ENCODE measurements at places on chromosomes 1 and 21.
A peak's percentile ranks its signal among the peaks of the same experiment; 100 is the strongest.

DNA sequence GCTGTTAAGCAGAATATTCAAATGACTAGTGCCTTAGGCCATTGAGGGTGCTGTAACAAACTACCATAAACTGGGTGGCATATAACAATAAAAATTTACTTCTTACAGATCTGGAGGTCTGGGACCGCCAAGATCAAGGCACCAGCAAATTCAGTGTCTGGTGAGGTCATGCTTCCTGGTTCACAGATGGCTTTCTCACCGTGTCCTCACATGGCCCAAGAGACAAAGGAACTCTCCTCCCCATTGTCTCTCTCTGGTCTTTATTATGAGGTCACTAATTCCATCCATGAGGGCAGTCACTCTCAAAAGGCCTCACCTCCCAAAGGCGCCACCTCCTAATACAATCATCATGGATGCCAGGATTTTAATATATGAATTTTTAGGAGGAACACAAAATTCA lies 127.3 kb downstream of the GABPA start:
- H3K4me1 ChIP-seq, result peaks cover 8% of the 10 kb centered on the region
- H3K36me3 ChIP-seq, result no peaks in the 10 kb centered on the region
- DNase-seq, result no peak
- H3K27me3 ChIP-seq, result peaks cover 16% of the 10 kb centered on the region
- no peak overlapping the region for H3K4me3 ChIP-seq

DNA sequence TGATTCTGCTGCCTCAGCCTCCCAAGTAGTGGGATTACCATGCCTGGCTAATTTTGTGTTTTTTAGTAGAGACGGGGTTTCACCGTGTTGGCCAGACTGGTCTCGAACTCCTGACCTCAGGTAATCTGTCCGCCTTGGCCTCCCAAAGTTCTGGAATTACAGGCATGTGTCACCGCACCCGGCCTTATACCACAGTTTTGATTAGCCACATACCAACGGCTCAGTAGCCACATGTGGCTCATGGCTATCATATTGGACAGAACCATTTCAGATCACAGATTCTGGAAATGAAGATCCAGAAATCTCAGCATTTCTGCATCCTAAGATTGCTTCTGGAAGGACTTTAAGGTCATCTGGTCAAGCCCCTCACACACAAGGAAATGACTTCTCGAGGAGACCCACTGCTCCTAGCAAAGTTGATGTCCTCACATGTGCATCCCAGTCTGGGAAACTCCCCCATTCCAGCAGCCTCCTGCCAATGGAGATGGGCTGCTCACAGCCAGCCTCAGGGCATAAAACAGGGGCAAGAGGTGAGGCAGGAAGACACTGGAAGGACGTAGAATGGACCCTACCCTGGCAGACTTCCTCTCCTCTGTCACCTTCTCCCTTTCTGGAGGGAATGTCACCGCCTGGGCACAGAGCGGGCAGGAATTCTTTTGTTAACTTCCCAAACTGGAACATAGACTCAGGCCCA lies 17.5 kb upstream of the CITED4 start:
- no peak overlapping the region for H3K4me3 ChIP-seq
- H3K27ac ChIP-seq, result no peak overlapping the region
- H3K27me3 ChIP-seq, result peaks cover 14% of the 10 kb centered on the region
- peaks cover 25% of the 10 kb centered on the region for H3K4me1 ChIP-seq
- DNase-seq, result no peak

DNA sequence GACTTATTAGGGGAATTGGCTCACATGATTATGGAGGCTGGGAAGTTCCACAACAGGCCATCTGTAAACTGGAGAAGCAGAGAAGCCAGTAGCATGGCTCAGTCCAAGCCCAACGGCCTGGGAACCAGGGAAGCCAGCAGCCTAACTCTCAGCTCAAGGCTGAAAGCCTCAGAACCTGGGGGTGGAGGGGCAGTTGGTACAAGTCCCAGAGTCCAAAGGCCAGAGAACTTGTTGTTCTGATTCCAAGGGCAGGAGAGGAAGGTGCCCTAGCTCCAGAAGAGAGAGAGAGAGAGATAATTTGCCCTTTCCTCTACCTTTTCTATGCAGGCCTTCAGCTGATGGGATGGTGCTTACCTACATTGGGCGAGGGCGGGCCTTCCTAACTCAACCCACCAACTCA lies 55.3 kb downstream of the MAN1C1 start:
- no peak for DNase-seq
- H3K4me1 ChIP-seq, result peaks cover 44% of the 10 kb centered on the region
- peaks cover 76% of the 10 kb centered on the region for H3K27me3 ChIP-seq
- H3K27ac ChIP-seq, result no peak overlapping the region
- H3K36me3 ChIP-seq, result peaks cover 5% of the 10 kb centered on the region
- H3K4me3 ChIP-seq, result no peak overlapping the region

DNA sequence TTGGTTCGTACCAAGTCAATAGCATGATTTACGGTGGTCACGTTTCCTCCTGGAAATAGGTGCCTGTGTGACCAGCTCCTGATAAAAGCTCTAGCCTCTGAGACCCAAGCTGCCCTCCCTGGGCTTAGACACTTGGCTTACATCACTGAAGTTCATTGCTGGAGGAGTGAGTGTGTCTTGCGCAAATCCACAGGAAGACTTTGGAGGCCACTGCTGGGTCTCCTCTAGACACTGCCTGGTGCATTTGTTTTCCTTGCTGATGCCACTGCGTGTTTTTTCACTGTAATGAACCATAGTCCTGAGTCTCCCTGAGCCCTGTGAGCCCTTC lies 230.6 kb downstream of the DSCAM start:
- no peaks in the 10 kb centered on the region for H3K4me1 ChIP-seq
- H3K27ac ChIP-seq, result no peak overlapping the region
- no peak overlapping the region for H3K4me3 ChIP-seq
- H3K36me3 ChIP-seq, result no peaks in the 10 kb centered on the region
- no peak for DNase-seq

DNA sequence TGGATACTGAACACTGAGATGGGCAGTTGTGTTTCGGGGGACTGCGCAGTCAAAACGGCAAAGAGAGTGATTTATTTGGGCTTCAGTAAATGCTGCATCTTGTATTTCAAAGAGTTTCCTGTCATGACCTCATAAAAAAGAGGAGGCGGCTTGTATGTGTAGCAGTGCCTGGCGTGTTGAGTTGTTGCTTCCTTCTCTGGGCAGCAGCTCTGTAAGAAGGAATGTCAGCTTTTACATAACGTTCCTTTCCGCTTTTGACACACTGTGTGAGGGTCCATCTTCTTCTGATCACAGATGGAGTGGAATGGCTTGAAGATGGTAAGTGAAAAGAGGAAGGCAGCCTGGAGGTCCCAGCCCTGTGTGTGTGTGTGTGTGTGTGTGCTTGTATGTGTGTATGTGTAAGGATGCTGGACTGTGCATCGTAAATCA lies 941 bp downstream of the ELAVL4 start:
- no peak for DNase-seq
- H3K4me1 ChIP-seq, result peaks cover 9% of the 10 kb centered on the region
- peaks cover 42% of the 10 kb centered on the region for H3K27me3 ChIP-seq
- H3K27ac ChIP-seq, result no peak overlapping the region
- H3K36me3 ChIP-seq, result no peaks in the 10 kb centered on the region
- no peak overlapping the region for H3K4me3 ChIP-seq

DNA sequence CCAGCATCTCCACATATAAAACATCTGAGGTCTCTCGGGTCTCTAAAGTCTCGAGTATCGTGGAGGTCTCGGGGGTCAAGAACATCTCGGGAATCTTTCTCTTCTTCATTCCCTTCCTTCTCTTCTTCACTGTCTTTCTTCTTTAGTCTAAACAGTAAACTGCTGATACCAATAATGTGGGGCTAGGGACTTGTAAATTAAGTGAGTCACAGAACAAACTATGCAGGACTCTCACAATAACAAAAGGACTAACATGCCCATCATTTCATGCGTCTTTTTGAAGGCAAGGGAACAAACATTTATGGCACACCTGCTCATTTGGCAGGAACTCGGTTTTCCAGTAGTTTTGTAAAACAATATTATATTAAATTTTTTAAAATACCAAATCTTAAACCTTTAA lies 32.4 kb downstream of the PRPF38A start:
- DNase-seq, result no peak
- peaks cover 41% of the 10 kb centered on the region for H3K36me3 ChIP-seq
- no peak overlapping the region for H3K4me3 ChIP-seq

GRCh38 chr21:17779496-17779895 lies 39.7 kb downstream of the C21orf91 start:
- peaks cover 74% of the 10 kb centered on the region for H3K4me1 ChIP-seq
- H3K27me3 ChIP-seq, result no peaks in the 10 kb centered on the region
- DNase-seq, result no peak
- no peak overlapping the region for H3K4me3 ChIP-seq
- peaks cover 38% of the 10 kb centered on the region for H3K36me3 ChIP-seq
- no peak overlapping the region for H3K27ac ChIP-seq

GRCh38 chr1:93446837-93447451 lies 974 bp upstream of the FNBP1L start:
- peaks cover 3% of the 10 kb centered on the region for H3K36me3 ChIP-seq
- peaks cover 15% of the 10 kb centered on the region for H3K4me1 ChIP-seq
- no peak for DNase-seq
- H3K27me3 ChIP-seq, result peaks cover 57% of the 10 kb centered on the region
- peak overlapping the region; percentile 59 for H3K4me3 ChIP-seq
- H3K27ac ChIP-seq, result no peak overlapping the region

GRCh38 chr1:206709772-206710459 lies 25.2 kb downstream of the MAPKAPK2 start:
- H3K27ac ChIP-seq, result no peak overlapping the region
- H3K4me3 ChIP-seq, result no peak overlapping the region
- no peak for DNase-seq
- H3K4me1 ChIP-seq, result peaks cover 78% of the 10 kb centered on the region
- H3K36me3 ChIP-seq, result peaks cover 11% of the 10 kb centered on the region

GRCh38 chr1:43373066-43373940 lies 5.5 kb upstream of the ELOVL1 start:
- no peak for DNase-seq
- no peaks in the 10 kb centered on the region for H3K27me3 ChIP-seq
- peaks cover 12% of the 10 kb centered on the region for H3K36me3 ChIP-seq
- H3K27ac ChIP-seq, result no peak overlapping the region

GRCh38 chr1:3069491-3070308 lies 697 bp downstream of the PRDM16 start:
- DNase-seq, result no peak
- H3K36me3 ChIP-seq, result no peaks in the 10 kb centered on the region
- no peak overlapping the region for H3K27ac ChIP-seq

DNA sequence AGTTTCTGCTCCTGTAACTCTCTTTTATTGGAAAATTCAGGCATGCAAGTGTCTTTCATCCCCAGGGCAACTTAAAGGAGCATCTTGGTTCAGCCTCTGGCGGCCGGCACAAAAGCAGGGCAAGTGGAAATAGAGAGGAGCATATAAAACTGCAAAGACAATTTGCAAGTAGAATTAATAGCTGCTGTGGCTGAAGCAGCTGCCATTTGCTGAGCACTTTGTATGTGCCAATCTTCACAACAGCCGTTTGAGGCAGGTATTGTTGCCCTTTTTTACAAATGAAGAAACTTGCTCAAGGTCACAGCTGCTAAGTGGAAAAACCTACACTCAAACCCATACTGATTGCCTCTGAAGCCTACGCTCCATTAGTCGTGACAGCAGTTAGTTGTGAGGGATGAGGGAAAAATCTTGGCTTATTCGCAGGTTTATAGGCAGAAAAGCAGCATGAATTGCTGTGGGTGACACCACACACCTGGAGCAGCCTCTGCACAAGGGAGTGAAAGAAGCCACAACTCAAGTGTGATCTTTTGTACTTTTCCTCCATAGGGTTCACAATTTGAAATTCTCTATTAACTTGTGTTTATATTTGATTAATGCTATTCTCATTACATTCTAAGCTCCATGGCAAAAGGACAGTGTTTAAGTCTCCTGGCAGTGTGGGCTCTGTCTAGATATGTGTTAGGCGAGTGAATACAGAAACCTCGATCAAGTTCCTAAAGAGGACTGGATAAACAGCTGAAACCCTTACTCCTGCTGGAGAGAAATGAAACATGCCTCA lies 99.0 kb upstream of the BEND5 start:
- H3K4me3 ChIP-seq, result no peak overlapping the region
- H3K4me1 ChIP-seq, result no peaks in the 10 kb centered on the region
- H3K27ac ChIP-seq, result no peak overlapping the region
- peaks cover 6% of the 10 kb centered on the region for H3K27me3 ChIP-seq
- H3K36me3 ChIP-seq, result no peaks in the 10 kb centered on the region
- no peak for DNase-seq

- no peak for DNase-seq
- no peaks in the 10 kb centered on the region for H3K4me1 ChIP-seq
- no peak overlapping the region for H3K4me3 ChIP-seq
- no peak overlapping the region for H3K27ac ChIP-seq
- H3K27me3 ChIP-seq, result peaks cover 27% of the 10 kb centered on the region
- H3K36me3 ChIP-seq, result no peaks in the 10 kb centered on the region
These were observed 15.1 kb upstream of the HEATR1 start for GRCh38 chr1:236619398-236619797.

DNA sequence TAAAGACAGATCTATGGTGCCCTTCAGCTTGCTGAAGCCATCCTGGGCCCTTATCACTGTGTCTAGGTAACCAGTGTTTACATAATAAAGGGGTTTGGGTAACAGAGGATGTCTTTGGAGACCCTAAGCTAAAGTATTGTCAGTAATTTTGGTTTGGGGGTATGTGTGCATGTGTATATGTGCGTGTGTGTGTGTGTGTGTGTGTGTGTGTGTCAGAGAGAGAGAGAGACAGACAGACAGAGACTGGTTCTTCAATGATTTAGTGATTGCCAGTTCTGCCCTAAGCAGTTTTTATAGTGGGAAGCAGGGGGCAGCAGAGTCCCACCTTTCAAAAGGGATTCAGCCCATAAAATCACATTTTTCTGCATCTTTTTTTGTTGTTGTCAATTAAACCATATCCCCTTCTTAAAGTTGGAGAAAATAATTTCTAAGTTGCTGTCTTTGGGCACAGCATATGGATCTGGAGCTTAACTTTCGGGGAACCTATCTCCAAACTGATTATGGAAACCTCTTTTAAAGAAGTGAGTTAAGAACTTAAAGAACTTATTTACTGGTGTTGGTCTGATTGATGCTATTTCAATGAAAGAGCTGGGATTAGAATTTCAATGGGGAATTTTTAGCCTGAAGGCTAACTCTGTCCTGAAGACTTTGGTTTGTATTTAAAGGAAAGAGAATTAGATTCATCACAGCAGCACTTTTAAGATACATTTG lies 51.1 kb downstream of the ZNF326 start:
- H3K4me3 ChIP-seq, result no peak overlapping the region
- no peak overlapping the region for H3K27ac ChIP-seq
- DNase-seq, result no peak
- H3K27me3 ChIP-seq, result peaks cover 18% of the 10 kb centered on the region
- no peaks in the 10 kb centered on the region for H3K36me3 ChIP-seq
- H3K4me1 ChIP-seq, result no peaks in the 10 kb centered on the region

- H3K4me3 ChIP-seq, result no peak overlapping the region
- H3K27ac ChIP-seq, result peak overlapping the region; percentile 48
- no peaks in the 10 kb centered on the region for H3K36me3 ChIP-seq
- peaks cover 21% of the 10 kb centered on the region for H3K4me1 ChIP-seq
These were observed 212.7 kb upstream of the FGGY start for GRCh38 chr1:59083946-59084865.

GRCh38 chr1:33815061-33815460 lies 48.8 kb upstream of the HMGB4 start:
- no peaks in the 10 kb centered on the region for H3K36me3 ChIP-seq
- DNase-seq, result no peak
- H3K4me3 ChIP-seq, result no peak overlapping the region
- no peaks in the 10 kb centered on the region for H3K4me1 ChIP-seq
- no peak overlapping the region for H3K27ac ChIP-seq
